Ovary (tissue), 10 donors: ENCODE measurements at places on chromosomes 7 and 10.

DNA sequence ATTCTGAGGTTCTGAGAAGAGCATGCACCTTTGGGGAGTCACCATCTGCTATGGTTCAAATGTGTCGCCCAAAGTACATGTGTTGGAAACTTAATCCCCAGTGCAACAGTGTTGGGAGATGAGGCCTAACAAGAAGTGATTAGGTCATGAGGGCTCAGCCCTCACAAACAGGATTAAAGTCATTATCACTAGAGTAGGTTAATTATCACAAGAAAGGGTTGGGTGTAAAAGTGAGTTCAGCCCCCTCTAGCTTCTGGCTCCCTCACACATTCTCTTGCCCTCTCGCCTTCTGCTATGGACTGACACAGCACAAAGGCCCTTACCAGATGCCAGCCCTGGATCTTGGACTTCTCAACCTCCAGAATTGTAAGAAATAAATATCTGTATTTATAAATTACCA lies 100.3 kb upstream of the C10orf90 start:
- DNase-seq, result no peak

- DNase-seq, result peak; percentile 72
Measured at GRCh38 chr10:79379512-79380124, 32.3 kb downstream of the PPIF start.

DNA sequence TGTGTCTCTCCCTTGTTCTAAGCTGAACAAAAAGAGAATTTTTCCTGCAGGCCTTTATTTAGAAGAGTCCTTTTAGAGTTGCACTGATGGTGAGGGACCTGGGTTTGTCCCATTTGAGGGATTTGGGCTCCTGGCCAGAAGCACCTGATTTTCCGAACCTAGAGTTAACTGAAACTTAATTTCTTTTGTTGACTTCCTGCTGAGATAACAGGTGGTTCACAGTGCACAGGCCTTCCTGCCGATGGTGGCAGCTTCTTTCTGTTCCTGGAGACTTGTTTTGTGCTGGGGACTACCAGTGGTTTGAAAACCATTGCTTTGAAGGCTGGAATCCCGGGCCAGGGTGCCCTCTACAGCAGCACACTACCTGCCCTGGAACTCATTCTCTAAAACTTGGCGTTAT lies 99.2 kb downstream of the SUGCT start:
- DNase-seq, result no peak

- DNase-seq, result no peak
Measured at GRCh38 chr10:84540022-84540616, 211.7 kb downstream of the CCSER2 start.

DNA sequence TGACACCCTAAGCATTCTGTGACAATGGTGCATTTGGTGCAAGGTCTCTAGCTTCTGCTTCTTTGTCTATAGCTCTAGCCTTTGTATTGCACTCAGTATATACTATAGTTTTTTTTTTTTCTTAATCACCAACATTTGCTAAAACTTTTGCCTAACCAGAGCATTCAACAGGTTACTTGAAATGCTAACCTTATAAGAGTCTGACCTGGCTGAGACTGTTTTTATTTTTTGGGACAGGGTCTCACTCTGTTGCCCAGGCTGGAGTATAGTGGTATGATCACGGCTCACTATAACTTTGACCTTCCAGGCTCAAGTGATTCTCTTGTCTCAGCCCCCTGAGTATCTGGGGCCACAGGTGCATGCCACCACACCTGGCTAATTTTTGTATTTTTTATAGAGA lies 92.4 kb downstream of the ZNF365 start:
- DNase-seq, result no peak

DNA sequence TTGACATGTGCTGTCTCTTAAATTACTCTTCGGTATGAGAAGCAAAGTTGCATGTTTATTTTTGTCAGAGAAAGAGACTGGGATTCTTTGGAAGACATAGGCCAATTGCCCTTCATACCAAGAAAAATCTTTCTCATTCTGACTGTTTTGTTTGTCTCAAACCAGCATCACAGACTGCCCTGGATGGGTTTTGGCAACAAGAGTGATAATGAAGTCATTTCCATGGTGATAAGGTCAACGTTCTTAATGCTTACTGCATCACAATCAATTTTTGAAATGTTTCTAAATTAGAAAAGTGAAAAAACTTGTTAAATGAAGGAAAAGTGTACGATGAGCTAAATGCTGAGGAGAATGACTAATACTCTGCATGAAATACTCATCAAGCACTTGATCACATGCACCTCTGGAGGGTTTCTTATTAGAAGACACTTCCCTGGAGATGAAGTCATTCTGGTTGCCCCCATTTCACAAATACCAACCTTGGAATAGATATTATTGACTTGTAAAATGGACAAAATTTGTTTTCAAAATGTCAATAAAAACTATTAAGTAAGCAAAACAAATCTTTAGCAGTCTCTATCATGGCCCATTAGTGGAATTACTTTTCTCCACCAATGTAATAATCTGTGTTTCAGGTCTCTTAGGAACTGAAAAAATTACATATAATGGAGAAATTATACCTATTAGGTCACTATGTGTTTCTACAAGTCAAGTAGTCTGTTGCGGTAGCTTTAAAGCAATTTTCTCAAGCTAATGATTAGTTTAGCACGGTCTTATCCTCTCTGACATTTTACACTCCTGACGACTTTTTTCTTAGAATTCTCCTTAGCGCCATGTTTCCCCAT lies 19.9 kb upstream of the SEC61G start:
- DNase-seq, result no peak

GRCh38 chr7:140676306-140676705 lies 3.6 kb downstream of the ADCK2 start:
- no peak for DNase-seq

DNA sequence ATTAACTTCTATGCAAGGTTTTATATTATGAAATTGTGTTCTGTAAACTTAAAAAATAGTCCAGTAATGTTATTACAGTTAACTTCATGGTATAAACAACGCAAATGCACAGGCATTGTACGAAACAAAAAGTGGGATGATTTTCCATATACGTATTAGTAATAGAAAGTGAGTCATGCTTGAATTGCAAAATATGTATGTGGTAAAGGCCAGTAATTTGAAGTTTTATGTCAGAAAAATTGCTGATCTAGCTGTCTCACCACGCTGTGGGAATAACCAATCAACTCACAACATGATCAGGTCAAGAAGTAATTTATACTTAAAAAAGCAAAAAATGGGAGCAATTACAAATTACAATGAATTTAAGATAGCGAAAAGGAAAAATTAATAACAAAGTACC lies 37.0 kb upstream of the GLI3 start:
- DNase-seq, result no peak

DNA sequence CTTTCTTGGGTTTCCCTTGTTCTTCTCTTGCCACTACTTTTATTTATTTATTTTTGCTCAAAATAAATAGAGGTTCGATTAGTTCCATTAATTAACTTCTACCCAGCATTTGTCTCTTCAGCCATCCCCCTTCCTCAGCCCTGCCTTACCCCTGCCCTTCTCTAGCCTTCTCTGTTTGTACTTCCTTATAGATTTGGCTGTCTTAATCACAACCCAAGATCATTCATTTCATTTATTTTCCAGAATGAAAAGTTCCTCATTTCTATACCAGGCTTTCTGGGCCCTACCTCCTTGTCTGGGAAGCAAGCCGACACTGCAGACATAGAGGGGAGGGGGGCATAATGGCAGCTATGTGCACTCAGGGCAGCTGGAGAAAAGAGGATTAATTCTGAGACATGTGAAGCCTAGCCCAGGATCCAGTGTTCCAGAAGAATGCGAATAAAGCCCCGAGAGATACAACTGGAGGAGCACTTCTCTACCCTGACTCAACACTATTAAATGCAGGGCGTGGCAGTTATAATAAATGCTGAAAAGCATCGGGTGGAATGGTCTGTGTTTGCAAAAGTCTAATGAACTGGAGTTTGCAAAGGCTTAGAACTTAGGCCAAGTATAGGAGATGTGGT lies 6.4 kb upstream of the PDCD4 start:
- no peak for DNase-seq

DNA sequence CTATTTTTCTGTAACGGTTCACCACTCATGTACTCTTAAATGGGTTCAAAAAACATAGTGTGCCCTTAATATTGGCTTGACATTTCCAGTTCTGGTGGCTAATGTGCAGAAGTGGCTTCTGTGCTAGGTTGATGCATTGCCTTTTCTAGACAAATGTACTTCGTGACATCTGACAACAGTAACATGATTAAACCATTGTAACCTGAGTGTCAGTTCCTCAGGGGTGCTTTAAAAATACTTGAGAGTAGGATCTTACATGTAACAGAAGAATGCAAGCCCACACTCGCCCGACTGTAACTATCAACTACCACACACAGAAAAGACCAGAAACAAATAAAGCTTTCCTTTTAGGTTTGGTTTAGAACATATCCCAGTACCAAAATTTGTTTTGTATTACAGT lies 393.4 kb upstream of the NFE2L3 start:
- no peak for DNase-seq

GRCh38 chr10:33569702-33570101 lies 235.2 kb upstream of the NRP1 start:
- DNase-seq, result no peak

GRCh38 chr10:119725517-119725827 lies 378 bp upstream of the INPP5F start:
- DNase-seq, result no peak
